Liver (tissue), 10 donors: ENCODE measurements at places on chromosomes 2 and 18.
A peak's percentile ranks its signal among the peaks of the same experiment; 100 is the strongest.

GRCh38 chr2:204550751-204551511 lies 5.7 kb downstream of the PARD3B start:
- DNase-seq: no peak

- DNase-seq: no peak
Measured at GRCh38 chr2:75031171-75031570, 72.7 kb downstream of the POLE4 start.

DNA sequence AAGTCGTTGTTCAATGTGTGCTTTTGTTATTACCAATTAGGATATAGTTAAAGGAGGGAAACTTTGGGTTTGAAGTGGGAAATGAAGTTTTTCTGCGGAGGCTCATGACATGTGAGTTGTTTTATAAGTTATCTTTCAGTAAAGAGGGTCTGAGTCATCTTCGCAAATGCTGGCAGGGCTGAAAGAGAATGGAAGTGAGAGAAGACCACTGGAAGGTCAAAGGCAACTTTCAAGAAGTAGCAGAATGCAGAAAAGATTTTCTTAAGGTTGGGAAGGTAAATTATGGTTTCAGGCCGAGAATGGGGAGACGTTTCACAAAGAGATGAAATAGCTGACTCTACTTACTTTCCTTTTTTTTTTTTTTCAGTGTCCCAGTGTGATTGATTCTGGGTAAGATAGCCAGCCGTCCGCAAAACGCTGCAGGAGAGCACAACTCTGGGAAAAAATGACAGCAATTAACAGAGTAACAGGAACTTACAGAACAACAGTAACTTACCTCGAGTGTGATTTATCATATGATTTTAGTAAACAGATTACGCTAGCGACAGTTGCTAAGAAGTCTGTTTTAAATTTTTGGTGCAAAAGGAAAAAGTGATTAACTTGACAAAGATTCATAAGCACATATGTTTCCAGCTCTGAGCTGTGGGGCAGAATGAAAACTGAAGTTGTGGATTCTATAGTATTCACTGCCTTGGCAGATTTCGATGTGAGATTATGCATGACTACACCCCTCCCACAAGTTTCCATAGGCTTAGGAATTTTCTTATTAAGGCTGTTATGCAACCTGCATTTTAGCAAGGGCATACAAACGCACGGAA lies 46.8 kb upstream of the ACTR3 start:
- no peak for DNase-seq

GRCh38 chr2:217285926-217286325 lies 426.1 kb upstream of the TNP1 start:
- DNase-seq: no peak

- no peak for DNase-seq
Measured at GRCh38 chr2:109417701-109418335, 195.9 kb downstream of the SEPTIN10 start.

DNA sequence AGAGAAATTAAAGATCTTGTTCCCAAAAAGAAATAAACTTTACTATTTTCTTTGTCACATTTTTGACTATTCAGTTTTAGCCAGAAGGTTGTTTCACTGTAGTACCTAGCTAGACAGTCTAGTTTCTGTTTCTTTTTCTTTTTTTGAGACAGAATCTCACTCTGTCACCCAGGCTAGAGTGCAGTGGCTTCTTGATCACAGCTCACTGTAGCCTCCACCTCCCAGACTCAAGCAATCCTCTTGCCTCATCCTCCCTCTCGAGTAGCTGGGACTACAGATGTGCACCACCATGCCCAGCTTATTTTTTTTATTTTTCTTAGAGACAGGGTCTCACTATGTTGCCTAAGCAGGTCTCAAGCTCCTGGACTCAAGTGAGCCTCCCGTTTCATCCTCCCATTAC lies 2.2 kb downstream of the RBM45 start:
- no peak for DNase-seq

- DNase-seq: no peak
Measured at GRCh38 chr18:44536619-44537018, 144.1 kb upstream of the SETBP1 start.

GRCh38 chr2:232567721-232568120 lies 17.2 kb downstream of the EIF4E2 start:
- DNase-seq: no peak

GRCh38 chr2:54638103-54638502 lies 85.4 kb upstream of the EML6 start:
- DNase-seq: no peak

DNA sequence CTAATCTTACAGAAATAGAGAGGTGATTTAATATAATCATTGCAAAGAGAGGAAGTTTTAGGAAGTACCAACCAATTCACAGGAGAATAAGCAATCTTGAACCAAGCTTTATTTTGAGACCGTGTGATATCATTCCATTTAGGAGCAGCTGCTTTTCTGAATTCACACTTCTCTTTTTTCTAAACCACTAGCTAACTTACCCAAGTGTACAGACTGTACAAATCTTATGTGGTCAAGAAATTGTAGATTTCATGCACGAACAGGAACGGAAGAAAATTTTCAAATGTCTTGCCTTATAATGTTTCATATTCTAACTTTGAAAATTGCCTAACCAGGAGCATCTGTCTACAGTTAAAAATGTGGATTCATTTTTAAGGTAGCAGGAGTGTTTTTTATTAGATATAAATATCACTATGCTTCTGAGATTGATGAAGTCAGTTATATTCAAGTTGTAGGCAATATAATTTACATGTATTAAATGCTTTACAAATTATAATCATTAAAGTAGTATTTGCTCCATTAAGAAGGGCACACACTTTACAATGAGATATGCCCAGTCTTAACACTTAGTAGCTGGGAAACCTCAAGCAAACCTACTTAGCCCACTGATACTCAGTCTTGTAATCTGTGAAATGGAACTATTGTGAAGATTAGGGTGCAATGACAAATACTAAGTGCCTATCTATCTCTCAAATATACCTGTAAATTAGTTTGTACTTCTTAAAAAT lies 302.2 kb upstream of the STON1 start:
- no peak for DNase-seq

GRCh38 chr2:95053543-95053942 lies 28.0 kb downstream of the MAL start:
- no peak for DNase-seq

GRCh38 chr18:21786526-21786925 lies 45.9 kb downstream of the MIB1 start:
- DNase-seq: no peak

GRCh38 chr2:165953306-165953654 lies 296 bp downstream of the TTC21B start:
- no peak for DNase-seq

- DNase-seq: no peak
Measured at GRCh38 chr18:77733292-77733903, 483.8 kb downstream of the GALR1 start.

GRCh38 chr18:4068552-4069158 lies 386.5 kb downstream of the DLGAP1 start:
- peak; percentile 37 for DNase-seq

DNA sequence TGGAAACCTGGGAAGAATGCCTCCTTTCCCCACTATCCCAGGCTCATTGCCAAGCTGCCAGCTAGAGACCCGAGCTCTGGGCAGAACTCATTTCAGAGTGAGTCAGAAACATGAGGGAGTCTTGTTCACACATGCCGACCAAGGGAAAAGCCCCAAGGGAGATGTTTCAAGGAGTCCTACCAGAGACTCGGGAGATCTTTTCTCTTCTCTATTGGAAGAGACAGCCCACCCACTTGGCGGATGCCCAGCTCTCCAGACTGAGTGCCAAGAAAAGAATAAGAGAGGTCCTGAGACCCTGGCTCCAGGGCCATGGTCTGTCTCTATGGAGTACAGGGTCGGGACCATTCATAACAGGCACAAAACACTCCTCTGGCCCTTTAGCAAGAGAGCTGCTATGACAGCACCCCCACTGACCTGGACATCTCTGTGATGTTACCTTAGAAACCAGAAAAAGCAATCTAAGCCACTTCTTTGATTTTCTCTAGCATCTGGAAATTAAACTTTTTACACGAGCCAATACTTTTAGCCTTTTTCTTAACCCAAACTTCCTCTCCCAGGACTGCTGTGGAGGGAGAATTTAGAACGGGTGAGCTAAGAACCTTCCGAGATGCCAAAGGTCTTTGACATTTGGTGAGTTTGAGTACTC lies 18.5 kb upstream of the IGFBP5 start:
- DNase-seq: no peak

- DNase-seq: no peak
Measured at GRCh38 chr2:55106148-55106547, 55.9 kb upstream of the RTN4 start.

GRCh38 chr2:114034742-114035141 lies 144.9 kb downstream of the ACTR3 start:
- no peak for DNase-seq

- DNase-seq: no peak
Measured at GRCh38 chr2:224837066-224837465, 120.9 kb upstream of the CCDC195 start.

DNA sequence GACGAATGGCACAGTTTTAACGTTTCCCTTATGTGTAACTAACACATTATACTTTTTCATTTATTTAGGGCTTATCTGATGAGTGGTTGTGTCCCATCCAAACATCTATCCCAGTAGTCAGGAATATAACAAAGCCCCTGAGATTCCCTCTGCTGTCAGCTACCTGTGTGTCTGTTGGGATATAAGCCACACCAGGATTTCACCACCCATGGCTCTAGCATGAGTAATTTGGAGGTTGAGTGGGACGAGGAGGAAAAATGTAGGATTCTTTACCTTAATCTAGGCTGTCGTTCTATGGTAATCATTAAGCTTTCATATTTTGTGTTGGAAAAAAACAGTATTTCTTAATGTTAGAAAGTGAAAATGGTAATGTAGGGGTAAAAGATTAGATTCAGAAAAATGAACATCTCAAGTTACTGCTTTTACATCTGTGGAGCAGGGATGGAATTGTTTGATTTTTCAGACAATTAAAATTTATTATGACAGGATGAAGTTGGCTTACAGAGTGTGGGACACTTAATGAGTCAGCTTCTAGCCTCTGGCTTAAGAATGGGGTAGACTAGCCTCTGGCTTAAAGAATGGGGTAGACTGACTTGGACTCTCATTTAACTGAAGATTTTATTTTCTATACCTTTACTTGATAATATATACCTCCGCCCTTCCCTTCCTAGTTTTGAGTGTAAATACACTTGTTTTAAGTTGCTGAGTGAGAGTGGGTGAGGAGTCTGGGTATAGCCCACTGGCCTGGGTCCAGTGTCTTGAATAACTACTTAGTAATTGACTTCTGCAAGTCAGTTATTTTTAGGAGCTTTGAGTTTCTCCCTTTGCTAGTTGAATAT lies 88.5 kb upstream of the RANBP2 start:
- DNase-seq: no peak

GRCh38 chr2:156511122-156511521 lies 74.9 kb downstream of the GPD2 start:
- DNase-seq: no peak

- peak; percentile 14 for DNase-seq
Measured at GRCh38 chr2:237140689-237141285, 55.1 kb downstream of the COPS8 start.

- no peak for DNase-seq
Measured at GRCh38 chr2:194819367-194819766, 837.7 kb upstream of the SLC39A10 start.

- no peak for DNase-seq
Measured at GRCh38 chr2:17555150-17555549, 14.7 kb downstream of the VSNL1 start.

- DNase-seq: no peak
Measured at GRCh38 chr2:197254776-197255530, 55.6 kb downstream of the ANKRD44 start.

- no peak for DNase-seq
Measured at GRCh38 chr2:44063033-44063432, 67.2 kb upstream of the LRPPRC start.

DNA sequence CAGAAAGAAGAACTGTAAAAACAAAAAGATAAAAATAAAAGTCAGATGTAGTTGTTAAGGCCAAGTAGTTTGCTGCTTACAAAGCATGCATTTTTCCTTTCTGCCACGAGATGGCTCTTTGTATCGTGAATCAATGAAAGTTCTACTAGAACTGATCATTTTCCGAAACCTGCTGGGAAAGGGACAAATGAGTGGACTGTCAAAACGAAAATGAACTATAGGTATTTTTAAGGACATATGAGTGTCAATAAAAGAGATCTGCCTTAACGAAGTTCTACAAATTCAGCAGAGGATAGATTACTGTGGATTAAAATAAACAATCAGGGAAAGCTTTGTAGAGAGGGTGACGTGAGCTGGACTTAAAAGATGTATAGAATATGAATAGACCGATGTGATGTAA lies 15.0 kb upstream of the ELOA2 start:
- DNase-seq: no peak

DNA sequence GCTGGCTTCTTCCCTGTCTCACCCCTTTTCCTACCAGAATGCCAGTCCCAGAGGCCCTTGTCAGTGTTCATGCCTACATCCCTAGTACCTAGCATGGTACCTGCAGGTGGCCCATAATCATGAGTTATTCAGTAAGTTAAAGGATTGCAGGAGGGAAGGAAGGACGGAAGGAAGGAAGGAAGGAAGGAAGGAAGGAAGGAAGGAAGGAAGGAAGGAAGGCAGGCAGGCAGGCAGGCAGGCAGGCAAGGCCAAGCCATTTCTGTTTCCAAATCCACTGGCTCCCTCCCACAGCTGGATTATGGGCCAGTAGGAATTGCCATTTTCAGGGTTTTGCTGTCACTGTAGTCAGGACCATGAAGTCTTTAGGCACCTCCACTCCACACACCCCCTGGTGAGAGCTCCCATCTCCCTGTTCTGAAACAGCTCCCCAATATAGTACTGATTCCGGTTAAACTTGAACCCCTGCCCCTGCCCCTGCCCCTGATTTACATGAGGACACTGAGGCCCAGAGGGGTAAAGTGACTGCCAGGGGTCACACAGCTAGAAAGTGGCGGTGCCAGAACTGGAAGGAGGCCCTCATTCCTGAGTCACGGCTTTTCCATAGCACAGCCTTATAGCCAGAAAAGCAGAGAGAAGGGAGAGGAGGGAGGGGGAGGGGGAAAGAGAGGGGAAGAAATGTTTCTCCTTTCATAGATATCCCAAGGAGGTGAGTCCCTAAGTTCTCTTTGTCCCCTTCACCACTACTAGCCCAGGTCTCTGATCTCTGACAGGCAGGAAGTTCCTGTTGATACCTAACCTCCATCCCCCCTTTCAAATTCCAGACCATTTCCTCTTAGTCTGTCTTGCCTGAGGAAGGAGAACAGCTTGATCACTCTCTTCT lies 12.2 kb upstream of the TNS1 start:
- no peak for DNase-seq

GRCh38 chr2:118430510-118431164 lies 342.4 kb downstream of the INSIG2 start:
- no peak for DNase-seq

DNA sequence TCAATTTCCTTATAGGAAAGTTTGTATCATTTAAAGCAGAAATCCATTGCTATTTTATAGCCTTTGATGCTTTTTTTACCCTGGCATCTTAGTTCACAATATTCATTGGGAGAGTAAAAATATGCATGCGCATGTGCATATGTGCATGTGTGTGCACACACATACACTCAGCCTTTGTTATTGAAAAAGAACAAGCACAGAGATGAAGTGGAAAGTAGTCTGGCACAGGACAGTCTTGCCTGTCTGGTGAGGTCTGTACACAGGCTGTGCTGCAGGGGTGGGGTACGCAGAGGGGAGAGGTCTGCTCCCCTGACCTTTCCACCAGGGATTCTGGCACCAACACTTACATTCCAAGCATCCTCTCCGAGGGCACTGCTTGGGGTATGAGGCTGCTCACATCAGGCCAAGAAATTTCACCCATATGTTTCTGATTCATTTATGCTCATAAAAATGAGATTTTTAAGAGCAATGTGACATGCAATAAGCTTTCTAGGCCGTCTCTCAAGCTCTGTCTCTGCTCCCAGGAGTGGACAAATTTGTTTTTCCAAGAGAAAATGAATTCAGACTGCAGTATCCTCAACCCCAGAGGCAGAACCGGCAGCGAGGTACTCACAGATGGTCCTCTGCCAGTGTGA lies 237.2 kb downstream of the INSIG2 start:
- DNase-seq: no peak
